ENCODE measurements at places on chromosomes 1 and 21.

- no peak for DNase-seq
Observed at GRCh38 chr1:160608941-160609340, 29.6 kb upstream of the CD84 start.

GRCh38 chr1:203127666-203128430, at the start of gene ADORA1:
Gene ADORA1, plus strand, starts transcription at chr1:203127726. Its CDS starts 1,116 bp downstream, at chr1:203128842.
- DNase-seq, result peak; percentile 43

GRCh38 chr1:172638885-172639831, 19.7 kb upstream of the FASLG start:
- no peak for DNase-seq

GRCh38 chr1:181936768-181937581, 124.5 kb downstream of the ZNF648 start:
- DNase-seq, result no peak

DNA sequence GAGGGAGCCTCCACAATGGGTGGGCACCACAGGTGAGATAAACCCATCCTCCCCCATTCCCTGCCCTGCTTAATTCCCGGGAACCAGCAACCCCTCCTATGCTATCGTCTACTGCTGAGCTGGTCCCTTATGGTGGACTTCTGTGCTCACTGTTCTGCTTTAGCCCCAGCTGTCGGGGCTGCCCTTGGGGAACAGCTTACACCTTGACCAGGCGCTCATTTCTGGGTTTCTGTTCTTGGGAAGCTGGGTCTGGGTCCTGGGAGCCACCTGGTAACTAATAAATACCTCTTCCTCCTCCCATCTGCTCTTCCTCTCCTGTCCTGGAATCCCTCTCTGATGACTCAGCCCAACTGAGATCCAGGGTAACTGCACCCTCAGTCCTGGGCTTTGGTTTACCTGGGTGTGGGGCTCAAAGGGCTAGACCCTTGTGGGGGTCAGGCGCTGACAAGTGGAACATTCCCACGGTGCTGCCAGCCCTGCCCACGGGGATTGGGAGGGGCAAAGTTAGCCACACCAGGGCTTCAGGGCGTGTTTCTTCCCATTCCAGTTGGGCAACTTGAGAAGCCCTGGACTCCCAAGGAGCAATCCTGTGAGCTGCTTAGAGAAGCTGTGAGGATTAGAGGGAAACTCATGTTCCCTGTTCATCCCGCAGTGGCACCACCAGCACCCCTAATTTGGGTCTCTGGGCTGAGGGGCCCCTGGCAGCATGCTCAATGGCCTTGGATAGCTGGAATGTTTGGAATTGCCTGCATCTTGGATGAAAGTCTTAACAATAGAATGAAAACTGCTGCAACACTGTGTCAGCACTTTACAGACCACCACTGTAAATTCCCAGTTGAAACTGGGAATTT, 1.6 kb downstream of the PCAT6 start:
- no peak for DNase-seq

DNA sequence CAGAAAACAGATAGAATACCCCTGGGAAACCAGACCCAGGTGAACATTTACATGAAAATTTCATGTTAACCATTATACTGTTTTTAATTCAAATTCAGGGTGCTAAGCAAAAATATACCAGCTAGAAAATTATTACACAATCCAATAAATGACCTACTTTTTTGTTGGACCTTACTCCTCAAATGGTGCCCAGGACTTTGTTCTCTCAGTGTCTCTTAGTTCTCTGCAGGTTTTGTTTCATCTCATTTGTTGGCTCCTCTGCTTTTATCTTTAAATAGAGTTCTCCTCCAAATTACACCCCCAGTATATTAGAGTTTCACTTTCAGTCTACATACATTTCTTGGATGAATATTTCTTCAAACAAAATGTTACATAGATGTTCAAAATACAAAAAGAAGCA, 314.8 kb downstream of the TPR start:
- DNase-seq, result no peak
